ENCODE measurements at places on chromosomes 16 and 17. TPM values are rescaled to one million over a fixed set of nuclear protein-coding genes. Genes with fewer than 3 reads are reported as not detected.
A peak's percentile ranks its signal among the peaks of the same experiment; 100 is the strongest.

NPIPA3 gene
- total RNA-seq: 3.3 TPM

LIMD2 gene
- total RNA-seq: 0.93 TPM

CRHR1 gene
- total RNA-seq: not detected

DNA sequence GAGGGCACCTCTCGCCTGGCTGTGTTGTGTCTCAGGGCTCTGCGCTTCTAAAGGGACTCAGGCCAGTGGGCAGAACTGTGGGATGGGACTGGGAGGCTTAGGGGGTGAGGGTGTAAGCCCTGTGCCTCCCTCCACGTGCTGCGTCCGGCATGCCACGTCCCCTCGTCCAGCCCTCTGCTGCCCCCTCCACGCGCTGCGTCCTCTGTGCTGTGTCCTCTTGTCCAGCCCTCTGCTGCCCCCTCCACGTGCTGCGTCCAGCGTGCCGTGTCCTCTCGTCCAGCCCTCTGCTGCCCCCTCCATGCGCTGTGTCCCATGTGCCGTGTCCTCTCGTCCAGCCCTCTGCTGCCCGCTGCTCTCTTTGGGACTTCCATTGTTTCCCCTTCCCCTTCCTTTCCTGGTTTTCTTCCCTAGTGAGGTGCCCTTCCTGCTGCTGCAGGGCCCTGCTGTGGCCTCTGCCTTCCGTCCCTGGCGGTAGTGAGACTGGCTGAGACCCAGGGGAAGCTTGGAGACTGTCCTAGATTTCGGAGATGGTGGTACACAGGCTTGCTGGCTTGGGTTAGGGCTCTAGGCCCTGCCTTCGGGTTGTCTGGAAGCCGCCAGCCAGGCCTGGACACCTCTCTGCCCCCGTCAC lies 6.4 kb upstream of the ZNF750 start:
- DNase-seq: no peak

GRCh38 chr17:74497471-74497870 lies 31.0 kb downstream of the CD300A start:
- no peak for DNase-seq

XAF1 gene
- total RNA-seq: not detected

- no peak for DNase-seq
Observed at GRCh38 chr16:82302042-82302727, 132.2 kb upstream of the MPHOSPH6 start.

GRCh38 chr17:49688848-49689247 lies 11.0 kb upstream of the SPOP start:
- no peak for DNase-seq

ANKRD40CL gene
- total RNA-seq: not detected

CA7 gene
- not detected for total RNA-seq

DNA sequence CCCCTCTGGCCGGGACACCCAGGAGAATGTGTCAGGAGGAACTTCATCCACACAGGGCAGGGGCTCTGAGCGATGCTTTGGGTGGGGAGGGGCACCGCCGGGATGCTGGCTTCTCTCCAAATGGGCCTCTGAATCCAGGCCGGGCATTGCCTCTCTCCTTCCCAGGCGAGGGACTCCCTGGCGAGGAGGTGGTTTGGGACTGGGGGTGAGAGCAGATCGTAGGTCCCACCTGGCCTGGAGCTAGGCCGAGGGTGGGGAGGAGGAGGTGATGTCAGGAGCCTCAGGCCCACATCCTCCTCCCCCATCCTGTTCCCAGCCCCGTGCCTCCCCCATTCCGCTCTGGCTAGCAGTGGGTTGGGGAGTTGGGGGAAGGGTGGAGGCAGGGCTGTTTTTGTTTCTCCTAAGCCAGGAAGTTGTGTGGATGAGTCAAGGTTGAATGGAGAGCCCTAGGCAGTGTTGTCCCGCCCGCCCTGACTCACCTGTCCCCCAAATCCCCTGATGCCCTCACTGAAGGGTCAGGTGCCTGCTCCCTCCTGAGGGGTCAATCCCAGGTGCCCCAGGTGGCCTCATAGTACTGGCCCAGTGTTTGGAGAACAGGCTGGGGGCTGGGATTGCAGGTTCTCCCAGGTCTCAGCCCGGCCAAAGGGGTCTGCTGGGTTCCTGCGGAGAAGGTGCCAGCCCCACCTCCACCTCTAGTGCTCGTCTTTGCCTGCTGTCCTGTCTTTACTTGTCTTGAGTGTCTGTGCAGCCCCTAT lies 2.8 kb downstream of the GRB7 start:
- DNase-seq: peak; percentile 92

WNT3 gene
- total RNA-seq: 2.9 TPM

GRCh38 chr16:21277045-21277926 lies 804 bp downstream of the CRYM start:
- no peak for DNase-seq

AXIN2 gene
- 0.16 TPM for total RNA-seq

DNA sequence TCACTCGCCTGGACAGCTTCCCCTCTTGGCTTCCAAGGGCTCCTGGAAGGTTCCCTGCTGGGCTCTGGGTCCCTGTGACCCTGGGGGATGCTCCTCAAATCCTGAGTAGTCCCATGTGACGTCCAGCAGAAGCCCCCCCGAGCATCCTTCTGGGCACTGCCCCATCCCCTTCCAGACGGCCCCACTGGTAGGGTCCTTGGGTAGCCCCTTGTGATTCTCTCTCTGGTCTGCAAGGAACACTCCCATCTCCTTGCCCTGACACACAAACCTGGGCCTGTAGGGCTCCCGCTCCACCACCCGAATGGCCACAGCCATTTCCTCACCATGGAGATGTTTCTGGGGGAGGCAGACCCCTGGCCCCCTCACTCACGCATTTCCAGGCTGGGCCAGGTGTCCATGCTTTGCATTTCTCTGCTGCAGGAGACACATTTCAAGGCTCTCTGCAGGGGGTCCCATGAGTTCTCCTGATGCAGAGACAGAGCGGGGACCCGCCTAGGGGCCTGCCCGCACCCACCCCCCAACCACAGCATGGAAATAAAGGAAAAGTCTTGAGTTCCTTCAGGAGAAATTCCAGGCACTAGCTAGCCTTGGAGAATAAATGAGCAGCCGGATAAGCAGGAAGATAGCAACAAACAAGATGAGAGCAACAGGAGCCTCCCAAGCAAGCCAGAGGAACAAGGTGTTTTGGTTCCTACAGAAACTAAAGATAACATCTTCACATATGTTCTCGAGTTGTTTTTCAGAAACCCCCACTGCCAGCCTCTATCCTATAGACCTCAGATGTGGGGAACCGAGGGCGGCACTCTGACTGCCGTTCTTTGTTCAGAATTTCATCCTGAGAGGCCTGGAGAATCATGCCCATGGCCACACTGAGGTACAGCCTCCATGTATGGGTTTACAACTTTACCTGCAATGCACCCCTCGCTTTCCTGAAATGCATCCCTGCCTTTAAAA lies 128.8 kb downstream of the MGAT5B start:
- DNase-seq: no peak

DNA sequence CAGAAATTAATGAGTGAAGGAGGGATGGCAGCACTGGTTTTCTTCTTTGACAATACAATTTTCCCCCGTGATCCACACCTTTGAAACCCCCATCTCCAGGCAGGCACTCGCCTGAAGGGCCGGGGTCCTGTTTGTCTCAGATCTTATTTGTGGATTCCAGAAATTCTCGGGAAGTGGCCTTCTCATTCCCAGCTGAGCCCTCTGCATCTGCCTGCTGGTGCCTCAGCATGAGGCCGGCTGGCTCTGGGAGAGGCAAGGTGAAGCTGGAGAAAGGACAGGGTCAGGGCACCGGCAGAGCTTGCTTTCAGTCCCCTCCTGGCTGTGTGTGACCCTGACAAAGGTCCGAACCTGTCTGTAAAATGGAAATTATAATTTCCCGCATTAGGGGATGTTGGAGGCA lies 35.8 kb upstream of the C1QL1 start:
- DNase-seq: no peak

FLCN gene
- 25.6 TPM for total RNA-seq

DNA sequence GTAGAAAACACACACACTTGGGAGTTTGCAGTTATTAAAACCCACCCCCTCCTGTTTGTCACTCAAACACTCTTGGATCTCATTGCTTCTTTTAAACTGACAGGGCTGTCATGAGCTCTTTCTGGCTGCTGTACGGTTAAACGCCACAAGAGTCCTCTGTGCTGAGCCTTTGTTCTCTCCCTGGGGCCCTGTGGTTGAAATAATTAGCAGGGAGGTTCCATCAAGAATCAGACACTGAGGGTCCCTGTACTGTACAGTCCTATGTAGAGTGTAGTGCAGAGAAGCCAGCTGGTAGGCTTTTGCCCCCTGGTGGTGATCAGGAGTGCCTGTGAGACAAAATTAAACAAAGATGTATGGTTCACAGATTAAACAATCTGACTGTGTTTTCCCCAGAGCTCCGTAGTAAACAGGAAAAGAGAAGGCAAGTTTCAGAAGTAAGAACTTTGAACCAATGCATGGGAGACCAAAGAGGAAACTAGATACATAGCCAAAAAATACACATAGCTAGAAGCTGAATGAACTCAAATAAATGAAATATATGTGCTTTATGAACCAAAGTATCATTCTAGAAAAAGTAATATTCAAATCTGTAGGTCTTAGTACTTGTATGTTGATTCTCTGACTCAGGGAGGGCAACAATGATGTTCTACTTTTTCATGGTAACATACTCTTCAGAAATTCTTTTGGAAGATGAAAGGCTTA lies 1.4 kb upstream of the SSH2 start:
- DNase-seq: peak; percentile 83

GRCh38 chr16:9503251-9503984 lies 412.0 kb downstream of the HAPSTR1 start:
- DNase-seq: no peak

DNA sequence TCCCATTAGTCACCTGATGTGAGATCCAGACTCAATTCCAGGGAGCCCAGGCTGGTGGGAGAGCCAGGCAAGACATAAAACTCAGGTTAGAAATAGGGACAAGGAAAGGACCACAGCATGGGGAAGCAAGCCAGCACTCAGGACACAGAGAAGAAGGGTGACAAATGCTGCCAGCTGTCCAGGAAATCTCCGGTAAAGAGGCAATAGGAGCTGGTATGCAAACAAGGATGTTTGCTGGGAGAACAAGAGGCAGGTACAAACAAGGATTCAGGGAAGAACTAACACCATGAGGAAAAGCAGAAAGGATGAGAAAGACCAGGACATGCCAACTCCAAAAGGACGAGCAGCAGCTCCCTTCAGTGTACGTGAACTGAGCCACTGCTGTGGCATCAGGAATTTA lies 10.2 kb upstream of the TXNDC11 start:
- DNase-seq: no peak

DNA sequence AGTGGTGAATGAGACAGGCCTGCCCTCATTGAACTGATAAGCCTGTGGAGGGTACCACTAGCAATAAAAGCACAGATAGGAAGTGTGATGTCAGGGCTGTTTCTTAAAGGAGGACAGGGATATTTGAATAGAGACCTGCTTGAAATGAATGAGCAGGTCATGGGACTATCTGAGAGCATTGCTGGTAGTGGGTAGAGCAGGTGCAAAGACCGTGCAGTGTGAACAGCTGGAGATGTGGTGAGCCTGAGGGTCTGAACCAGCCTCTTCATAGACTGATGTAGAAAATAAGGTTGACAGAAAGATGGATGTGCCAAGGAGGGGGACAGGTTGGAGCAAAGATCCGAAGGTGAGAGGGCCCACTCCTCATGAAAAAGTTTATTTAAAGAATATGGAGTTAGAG lies 2.4 kb downstream of the NUP93 start:
- no peak for DNase-seq

DNA sequence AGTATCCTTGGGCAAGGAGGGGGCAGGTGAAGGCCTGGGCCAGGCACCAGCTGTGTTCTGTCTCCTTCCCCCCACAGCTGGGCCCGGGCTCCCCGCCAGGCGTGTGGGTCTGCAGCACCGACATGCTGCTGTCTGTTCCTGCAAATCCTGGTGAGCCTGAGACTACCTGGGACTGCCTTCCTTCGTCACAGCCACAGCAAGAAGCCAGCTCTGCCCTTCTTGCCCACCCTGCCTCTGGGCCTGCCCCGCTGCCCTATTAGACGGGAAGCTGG lies 12.3 kb downstream of the FCSK start:
- DNase-seq: no peak

GRCh38 chr17:66885417-66885816 lies 50.5 kb downstream of the CACNG5 start:
- DNase-seq: no peak

DNA sequence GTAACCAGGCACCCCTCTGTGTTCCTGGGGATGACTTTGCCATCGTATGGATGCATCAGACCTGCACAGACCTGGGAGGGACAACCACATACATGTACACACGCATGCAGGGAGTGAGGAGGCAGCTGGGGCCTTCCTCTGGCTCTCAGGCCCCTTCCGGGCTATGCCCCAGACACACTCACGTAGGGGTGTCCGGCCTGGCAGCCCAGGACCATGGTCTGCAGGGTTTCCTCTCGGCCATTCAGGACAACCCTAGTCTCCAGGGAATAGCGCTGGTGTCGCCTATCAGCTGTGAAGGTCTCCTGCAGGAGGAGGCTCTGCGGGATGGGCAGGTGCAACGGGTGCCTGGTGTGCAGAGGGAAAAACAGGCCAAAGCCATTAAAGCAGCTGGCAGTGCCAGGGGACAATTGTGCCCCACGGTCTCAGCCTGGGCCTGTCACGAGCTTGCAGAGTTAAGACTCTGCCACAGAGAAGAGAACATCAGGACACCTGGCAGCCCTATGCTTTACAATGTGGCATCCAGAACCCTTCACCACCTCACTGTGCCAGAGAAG lies 101.4 kb downstream of the RMI2 start:
- DNase-seq: no peak

GRCh38 chr16:89502081-89502843 lies 5.9 kb upstream of the SPG7 start:
- peak; percentile 51 for DNase-seq

DNA sequence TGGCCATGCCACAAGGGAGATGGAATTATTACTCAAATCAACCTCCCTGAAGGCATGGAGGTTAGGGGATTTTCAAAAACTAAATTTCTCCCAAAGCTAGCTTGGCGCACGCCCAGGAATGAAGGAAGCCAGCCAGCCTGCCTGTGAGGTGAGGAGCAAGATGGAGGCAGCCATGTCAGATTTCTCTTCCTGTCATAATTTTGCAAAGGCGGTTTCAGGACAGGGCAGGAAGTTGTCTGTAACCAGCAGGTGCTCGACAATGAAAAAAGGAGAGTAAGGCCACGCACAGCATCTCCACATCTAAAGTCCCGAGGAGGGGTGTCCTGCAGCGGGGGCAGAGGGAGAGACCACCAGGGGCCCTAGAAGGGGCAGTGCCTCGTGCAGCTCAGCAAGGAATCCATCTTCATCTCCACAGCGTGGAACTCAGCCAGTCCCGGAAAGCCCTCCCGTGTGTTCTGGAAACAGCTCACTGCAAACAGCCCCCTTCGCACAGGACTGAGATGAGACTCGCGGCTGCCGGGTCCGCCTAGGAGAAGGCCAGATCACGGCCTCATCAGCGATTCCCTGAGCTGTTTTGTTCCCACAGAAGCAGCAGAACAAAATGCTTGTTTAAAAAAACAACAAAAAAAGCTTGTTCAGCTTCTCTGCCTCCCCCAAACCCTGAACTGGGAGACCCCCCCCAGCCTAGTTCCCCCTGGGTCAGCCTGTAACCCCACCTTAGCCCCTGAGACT lies 47.8 kb downstream of the SLC7A5 start:
- DNase-seq: no peak

PFAS gene
- total RNA-seq: 54.4 TPM

- peak; percentile 39 for DNase-seq
Observed at GRCh38 chr17:31494259-31495021, 103.0 kb downstream of the RAB11FIP4 start.

ZCCHC14 gene
- 23.3 TPM for total RNA-seq

GRCh38 chr16:1545044-1546040 lies 11.9 kb downstream of the TMEM204 start:
- DNase-seq: no peak

All from MCF 10A (cell line).